ENCODE measurements at places on chromosomes 6 and 20. TPM values are rescaled to one million over a fixed set of nuclear protein-coding genes. Genes with fewer than 3 reads are reported as not detected.

PRSS35 gene
- 7.4 TPM for polyA plus RNA-seq

TOMM34 gene
- polyA plus RNA-seq, result 25.6 TPM

KCNQ5 gene
- 3.1 TPM for polyA plus RNA-seq

IL17A gene
- not detected for polyA plus RNA-seq

UNC93A gene
- polyA plus RNA-seq, result not detected

ARFGEF3 gene
- polyA plus RNA-seq, result 0.14 TPM

AVP gene
- polyA plus RNA-seq, result not detected

ARMC2 gene
- 6.2 TPM for polyA plus RNA-seq

EFCAB8 gene
- not detected for polyA plus RNA-seq

IL20RA gene
- 0.10 TPM for polyA plus RNA-seq

ANKEF1 gene
- polyA plus RNA-seq, result 2.0 TPM

MUC22 gene
- polyA plus RNA-seq, result not detected

SALL4 gene
- polyA plus RNA-seq, result 0.32 TPM

OARD1 gene
- 11.7 TPM for polyA plus RNA-seq

SEMG1 gene
- not detected for polyA plus RNA-seq

ZBTB22 gene
- polyA plus RNA-seq, result 8.9 TPM

BPIFB4 gene
- polyA plus RNA-seq, result not detected

TRIM10 gene
- polyA plus RNA-seq, result not detected

CNBD2 gene
- polyA plus RNA-seq, result 1.5 TPM

TOMM6 gene
- polyA plus RNA-seq, result 506 TPM

TSPO2 gene
- polyA plus RNA-seq, result not detected

CNR1 gene
- not detected for polyA plus RNA-seq

TNFRSF21 gene
- 8.9 TPM for polyA plus RNA-seq

FAM83B gene
- polyA plus RNA-seq, result not detected

PTGIS gene
- 6.8 TPM for polyA plus RNA-seq

BTN1A1 gene
- not detected for polyA plus RNA-seq

ULBP2 gene
- polyA plus RNA-seq, result 10.0 TPM

SPATS1 gene
- not detected for polyA plus RNA-seq

SAMD3 gene
- 3.9 TPM for polyA plus RNA-seq

DUSP22 gene
- 10.9 TPM for polyA plus RNA-seq

SYNDIG1 gene
- polyA plus RNA-seq, result 0.02 TPM

MED20 gene
- 38.6 TPM for polyA plus RNA-seq
